Epithelial cell of proximal tubule (primary cell): ENCODE measurements at places on chromosomes 11 and 22. TPM values are rescaled to one million over a fixed set of nuclear protein-coding genes. Genes with fewer than 3 reads are reported as not detected.
A peak's percentile ranks its signal among the peaks of the same experiment; 100 is the strongest.

Gene COA4
- total RNA-seq = 133 and 134 TPM in 2 replicates

- no peak for DNase-seq
These were observed 137.7 kb upstream of the DDI1 start for GRCh38 chr11:103898577-103899336.

Gene SLN
- total RNA-seq = 3.2 TPM in 1 of 2 replicates, not detected in the other

Gene ROM1
- total RNA-seq = 1.2 and 1.4 TPM in 2 replicates

Gene BEST1
- 0.12 TPM in 1 of 2 replicates, not detected in the other for total RNA-seq

GRCh38 chr22:48320048-48320682 lies 1507.5 kb downstream of the BRD1 start:
- DNase-seq = no peak

Gene C11orf52
- total RNA-seq = 4.0 and 5.0 TPM in 2 replicates

Gene ACAT1
- total RNA-seq = 76.2 and 87.9 TPM in 2 replicates

DNA sequence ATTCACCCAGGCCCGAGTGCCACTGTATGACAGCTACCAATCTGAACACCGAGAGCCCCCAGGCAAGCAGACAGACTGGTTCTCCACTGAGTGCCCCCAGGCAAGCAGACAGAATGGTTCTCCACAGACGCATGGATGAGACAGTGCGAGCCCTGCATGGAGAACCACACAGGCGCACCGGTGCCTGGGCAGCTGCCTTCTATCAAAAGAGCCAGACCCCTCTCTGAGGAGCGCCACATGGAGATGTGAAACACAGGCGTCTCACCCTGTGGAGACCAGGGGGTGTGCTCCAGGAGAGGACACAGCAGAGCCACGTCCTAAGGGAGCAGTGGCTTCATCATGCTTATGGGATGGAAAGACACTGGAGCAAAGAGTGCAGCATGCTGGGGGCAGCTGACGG lies 94.5 kb upstream of the BID start:
- DNase-seq = no peak

- DNase-seq = no peak
These were observed 29.6 kb downstream of the SHANK3 start for GRCh38 chr22:50702261-50702671.

- no peak for DNase-seq
These were observed at the start of gene CLDN5 for GRCh38 chr22:19524170-19525115. Gene CLDN5 (minus strand): TSS chr22:19524410. CDS start chr22:19524255, 155 bp downstream.

GRCh38 chr11:111807076-111807475 lies 40.9 kb upstream of the PPP2R1B start:
- DNase-seq = no peak

- peak; percentile 67 for DNase-seq
These were observed 17.1 kb downstream of the MAFF start for GRCh38 chr22:38218661-38219622.

DNA sequence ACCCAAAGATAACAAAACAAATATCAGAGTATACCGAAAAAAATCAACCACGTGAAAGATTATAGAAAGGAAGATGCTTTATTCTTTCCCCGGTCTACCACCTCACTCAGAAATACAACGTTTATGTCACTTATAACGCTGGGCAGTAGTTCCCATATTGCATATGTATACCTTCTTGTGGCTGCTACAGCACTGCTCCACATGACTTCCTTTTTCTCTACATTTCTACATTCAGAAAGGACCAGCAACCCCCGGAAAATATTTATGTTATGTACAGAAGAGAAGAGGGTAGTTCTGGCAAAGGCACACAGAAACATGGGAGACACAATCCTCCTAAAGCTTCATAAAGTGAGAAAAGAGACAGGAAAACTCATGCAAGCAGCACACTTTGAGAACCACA lies 56.8 kb downstream of the MTMR2 start:
- DNase-seq = no peak
